NCI-H1930 (cell line): ENCODE measurements at places on chromosomes 1 and 21.

- no peak for DNase-seq
These were observed 185.6 kb downstream of the TGFBR3 start for GRCh38 chr1:91700332-91700731.

GRCh38 chr1:94958081-94958480, 31.2 kb upstream of the CNN3 start:
- no peak for DNase-seq

DNA sequence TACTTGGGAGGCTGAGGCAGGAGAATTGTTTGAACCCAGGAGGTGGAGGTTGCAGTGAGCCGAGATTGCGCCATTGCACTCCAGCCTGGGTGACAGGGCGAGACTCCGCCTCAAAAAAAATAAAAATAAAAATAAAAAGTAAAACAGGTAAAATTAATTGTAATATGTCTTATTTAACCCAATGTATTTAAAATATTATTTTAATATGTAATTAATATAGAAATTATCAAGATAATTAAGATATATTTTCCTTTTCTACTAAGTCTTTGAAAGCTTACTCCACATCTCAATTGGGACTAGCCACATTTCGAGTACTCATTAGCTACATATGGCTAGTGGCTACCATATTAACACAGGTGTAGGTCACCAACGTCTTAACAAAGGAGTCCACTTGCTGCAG, 61.6 kb upstream of the IPO9 start:
- no peak for DNase-seq

- DNase-seq = no peak
These were observed 16.5 kb downstream of the SLC2A7 start for GRCh38 chr1:9009438-9010370.

- DNase-seq = no peak
These were observed 43.2 kb upstream of the RUNX3 start for GRCh38 chr1:24973315-24973714.

DNA sequence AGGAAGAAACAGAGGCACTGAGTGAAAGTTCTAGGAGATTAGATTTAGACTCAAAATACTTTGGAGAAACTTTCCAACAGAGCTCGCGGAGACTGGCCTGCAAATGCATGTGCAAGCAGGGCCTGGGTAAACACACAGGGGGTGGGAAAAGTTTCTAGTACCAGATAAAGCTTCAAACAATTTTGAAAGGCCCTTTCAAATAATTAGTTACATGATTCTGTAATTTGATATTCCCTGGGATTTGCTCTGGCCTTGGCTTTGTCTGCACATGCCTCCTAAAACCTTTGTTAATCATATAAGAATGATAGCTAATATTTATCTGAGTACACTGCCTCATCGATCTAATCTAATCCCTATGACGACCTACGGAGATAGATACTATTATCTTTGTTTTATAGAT, 31.3 kb downstream of the VTCN1 start:
- no peak for DNase-seq

DNA sequence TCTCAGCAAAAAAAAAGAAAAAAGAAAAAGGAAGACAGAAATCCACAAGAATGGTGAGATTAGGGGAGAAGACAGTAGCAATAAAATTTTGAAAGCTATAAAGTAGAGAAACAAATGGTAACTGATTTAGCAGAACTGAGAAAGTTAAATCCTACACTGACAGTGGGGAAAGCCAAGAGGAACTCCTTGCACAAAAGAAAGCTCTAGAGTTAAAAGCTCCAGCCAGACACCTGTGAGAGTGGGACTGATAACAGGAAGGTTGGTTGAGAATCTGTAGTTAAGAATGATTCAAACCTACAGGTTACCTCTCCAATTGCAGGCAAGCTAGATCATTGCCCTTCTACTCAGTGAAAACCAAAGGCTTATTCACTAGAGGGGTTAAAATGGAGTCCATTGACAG, 23.6 kb downstream of the FBXO28 start:
- no peak for DNase-seq

DNA sequence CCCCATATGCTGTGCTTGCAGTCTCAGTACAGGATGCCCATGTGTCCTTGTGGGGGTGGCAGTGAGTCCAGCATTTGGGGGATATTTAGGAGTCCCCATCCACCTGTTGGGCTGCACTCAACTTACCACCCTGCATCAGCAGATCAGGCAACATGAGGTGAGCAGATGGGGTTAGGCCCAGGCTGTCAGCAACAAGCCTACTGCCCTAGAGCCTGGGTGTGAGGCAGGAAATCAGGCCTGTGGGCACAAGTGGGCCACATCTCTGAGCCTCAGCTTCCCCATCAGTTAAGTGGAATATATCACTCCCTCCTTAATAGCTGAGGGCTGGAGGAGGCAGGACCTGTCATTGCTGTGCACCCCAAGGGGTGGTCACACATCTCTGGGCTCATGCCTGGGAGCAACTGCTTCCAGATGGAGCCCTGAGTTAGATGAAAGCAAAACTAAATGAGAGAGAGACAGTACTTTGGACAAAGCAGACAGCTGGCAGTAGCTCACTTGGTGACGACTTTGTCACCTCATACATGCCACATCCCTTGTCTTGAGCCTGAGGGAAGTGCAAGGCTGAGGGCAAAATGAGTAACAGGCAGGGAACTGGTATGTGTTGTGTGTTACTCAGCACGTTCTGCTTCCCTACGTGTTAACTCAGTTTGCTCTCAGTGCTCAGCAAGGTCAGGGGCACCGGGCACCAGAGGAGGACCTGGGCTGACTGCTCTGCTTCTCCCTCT, 48.4 kb downstream of the TRIM11 start:
- DNase-seq = no peak

DNA sequence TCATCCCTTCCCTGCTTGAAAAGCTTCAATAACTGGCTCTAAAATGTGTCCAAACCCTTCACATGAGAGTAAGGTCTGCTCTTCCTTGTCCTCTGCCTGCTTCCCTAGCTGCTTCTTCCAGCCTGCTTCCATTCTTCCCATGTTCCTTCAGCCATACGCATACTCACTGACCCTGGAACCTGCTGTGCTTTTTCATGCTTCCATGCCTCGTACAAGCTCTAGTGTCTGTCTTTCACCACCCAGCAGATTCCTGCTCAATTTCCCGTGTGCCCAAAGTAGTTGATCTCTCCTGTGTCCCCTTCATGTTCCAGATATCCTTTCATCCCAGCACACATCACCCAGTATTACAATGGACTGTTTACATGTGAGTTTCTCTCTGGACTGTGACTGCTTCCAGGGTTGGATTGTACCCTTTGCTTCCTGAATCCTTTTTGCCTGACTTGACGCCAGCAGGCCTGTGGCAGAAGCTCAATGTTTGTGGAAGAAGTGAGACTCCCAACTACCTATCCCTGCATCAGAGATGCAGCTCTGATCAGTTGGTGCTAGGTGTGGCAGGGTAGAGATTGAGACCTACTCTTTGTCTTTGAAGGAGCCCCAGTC, 35.9 kb upstream of the RNF19B start:
- no peak for DNase-seq
